ENCODE measurements at places on chromosomes 5 and 9. TPM values are rescaled to one million over a fixed set of nuclear protein-coding genes. Genes with fewer than 3 reads are reported as not detected.

DNA sequence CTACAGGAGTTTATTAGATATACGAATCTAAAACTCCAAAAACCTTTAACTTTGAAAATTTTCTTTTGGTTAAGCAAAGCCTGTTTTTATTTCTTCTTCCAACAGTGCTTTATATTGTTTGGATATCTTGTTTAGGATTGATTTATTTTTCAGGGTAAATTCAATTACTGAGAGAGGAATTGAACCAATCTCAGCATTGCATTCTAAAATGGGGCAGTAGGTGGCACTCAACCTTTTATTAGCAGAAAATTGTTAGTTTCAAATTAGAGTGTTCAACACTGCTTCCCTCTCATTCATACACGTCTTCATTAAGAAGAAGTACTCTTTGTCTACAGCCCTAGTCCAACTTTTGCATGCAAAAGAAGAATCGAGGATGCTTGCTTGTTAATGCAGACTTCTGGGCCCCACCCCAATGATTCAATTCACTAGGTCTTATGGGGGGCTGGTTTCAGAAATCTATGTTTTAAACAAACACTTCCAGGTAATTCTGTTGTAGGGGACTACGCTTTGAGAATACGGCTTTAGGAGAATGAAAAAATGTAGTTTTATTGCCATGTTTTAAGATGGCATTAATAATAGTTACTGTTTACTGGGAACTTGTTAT lies 26.6 kb downstream of the MRPL22 start:
- H3K27ac ChIP-seq, result peak overlapping the region; percentile 87
- H3K4me1 ChIP-seq, result peaks cover 58% of the 10 kb centered on the region
- H3K27me3 ChIP-seq, result no peaks in the 10 kb centered on the region
- H3K36me3 ChIP-seq, result peaks cover 4% of the 10 kb centered on the region
- DNase-seq, result peak; percentile 73
- H3K4me3 ChIP-seq, result peak overlapping the region; percentile 77

GRCh38 chr5:10440367-10440990 lies 1.2 kb upstream of the ROPN1L start:
- no peak for DNase-seq
- no peaks in the 10 kb centered on the region for H3K27me3 ChIP-seq
- H3K4me1 ChIP-seq, result peaks cover 19% of the 10 kb centered on the region
- peak overlapping the region; percentile 73 for H3K4me3 ChIP-seq
- H3K36me3 ChIP-seq, result no peaks in the 10 kb centered on the region

- no peaks in the 10 kb centered on the region for H3K36me3 ChIP-seq
- H3K4me1 ChIP-seq, result no peaks in the 10 kb centered on the region
- no peak overlapping the region for H3K27ac ChIP-seq
- no peaks in the 10 kb centered on the region for H3K27me3 ChIP-seq
Measured at GRCh38 chr9:116466271-116467235, 220.6 kb upstream of the TRIM32 start.

Gene SMC2
- 31.4 TPM for total RNA-seq

Measured in endothelial cell of umbilical vein (primary cell).